GM04503 (cell line): ENCODE measurements at places on chromosomes 2 and 18.

DNA sequence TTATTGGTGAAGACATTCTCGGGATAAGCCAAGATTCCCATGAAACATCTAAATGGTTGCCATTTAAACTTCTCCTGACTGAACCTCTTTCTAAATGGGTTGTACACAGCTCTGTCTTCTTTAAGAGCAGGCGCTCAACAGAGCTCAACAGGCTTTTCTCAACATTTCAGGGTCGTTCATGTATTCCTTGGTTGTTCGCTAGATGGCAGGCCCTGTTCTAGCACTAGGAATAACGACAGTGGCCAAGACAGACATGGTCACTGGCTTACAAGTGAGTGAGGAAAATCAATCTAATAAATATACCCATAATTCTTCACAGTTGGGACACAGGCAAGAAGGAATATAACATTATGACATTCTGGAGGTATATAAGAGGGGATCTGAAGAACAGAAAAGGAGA, 154.5 kb downstream of the SMAD2 start:
- no peak for DNase-seq

- DNase-seq: peak; percentile 80
These were observed 5.0 kb upstream of the SERPINB2 start for GRCh38 chr18:63882333-63883141.

GRCh38 chr2:127025359-127026166, 81.4 kb downstream of the BIN1 start:
- peak; percentile 18 for DNase-seq

DNA sequence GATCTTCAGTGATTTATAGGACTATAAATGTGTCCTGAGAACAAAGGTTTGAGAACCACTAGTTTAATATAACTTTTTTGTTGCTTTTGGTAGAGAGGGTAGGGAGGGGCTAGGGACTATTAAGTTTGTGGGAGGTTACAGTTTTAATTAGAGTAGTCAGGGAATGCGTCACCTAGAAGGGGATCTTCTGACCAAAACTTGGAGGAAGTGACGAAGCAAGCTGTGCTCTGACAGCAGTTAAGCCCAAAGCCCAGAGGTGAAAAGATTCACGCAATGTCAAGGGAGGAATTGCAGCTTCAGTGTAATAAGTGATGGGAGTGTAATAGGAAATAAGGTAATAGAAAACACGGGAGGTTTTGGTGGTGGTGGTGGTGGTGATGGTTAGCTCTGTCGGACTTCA, 8.1 kb downstream of the TDRD15 start:
- no peak for DNase-seq

DNA sequence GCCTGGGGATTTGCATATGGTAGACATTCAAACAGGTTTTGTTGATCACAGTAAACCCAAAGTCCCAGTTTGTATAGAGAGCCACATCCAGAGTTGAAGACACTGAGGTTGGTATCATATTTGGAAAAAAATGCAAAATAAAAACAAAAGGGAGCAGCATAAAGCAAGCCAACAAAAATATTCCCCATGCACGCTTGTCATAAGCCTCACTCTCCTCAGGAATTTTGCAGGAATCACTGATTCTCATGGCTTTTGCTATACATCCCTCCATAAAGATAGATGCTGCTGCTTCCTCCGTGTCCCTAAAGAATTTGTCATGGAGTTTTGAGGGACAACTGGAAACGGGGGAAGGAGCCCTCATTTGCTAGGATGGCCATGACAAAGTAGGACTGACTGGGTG, 108.8 kb upstream of the TCF4 start:
- no peak for DNase-seq

- DNase-seq: no peak
These were observed 260.0 kb upstream of the HS6ST1 start for GRCh38 chr2:128578406-128579390.

- DNase-seq: peak; percentile 65
These were observed 1074.2 kb upstream of the ZEB2 start for GRCh38 chr2:145593991-145594614.

- DNase-seq: no peak
These were observed 54.3 kb upstream of the NDUFV2 start for GRCh38 chr18:9048236-9048635.

DNA sequence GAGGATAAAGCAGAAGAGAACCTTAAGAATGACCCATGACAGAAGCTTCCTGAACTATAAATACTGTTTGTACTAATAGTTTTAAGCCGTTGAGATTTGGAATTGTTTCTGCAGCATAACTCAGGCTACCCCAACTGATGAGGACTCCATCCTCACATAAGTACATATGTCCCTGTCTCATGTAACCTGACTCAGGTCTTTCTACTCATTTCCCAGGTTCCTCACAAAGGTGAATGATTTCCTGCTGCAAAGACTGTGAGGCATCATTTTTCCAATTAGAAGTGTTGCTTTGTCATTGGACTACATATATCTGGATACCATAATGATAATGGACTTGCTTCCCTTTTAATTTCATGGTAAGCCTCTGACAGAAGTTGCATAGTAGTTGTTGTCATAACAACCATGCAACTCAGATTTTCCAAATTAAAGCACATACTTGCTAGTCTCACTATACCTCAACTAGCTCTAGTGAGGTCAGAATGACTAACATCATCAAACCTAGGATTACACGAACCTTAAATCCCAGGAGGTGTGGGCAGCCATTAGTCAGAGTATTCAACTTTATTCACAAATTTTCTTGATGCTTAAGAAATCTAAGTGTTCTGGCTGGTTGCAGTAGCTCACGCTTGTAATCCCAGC, 38.0 kb upstream of the NEDD4L start:
- DNase-seq: peak; percentile 31

DNA sequence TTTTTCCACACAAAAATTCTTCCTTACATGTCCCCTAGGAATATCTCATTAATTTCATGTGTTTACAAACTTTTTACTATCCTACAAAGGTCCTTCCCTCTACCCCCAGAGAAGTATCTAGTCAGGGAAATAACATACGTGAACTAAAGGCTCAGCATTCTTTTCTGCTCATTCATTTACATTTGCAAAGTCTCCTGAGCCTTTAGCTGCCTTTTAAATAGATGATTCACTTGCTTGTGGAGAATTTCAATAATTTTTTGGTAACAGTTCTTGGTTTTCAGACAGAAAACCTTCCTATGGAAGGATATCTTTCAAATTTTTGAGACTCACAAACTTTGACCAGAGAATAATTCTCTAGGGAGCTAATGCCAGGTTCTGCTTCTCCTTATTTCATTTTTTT, 81.5 kb upstream of the RMDN2 start:
- peak; percentile 64 for DNase-seq

- DNase-seq: no peak
These were observed 28.4 kb downstream of the AFF3 start for GRCh38 chr2:100113990-100114433.

GRCh38 chr18:14015416-14015815, 100.1 kb upstream of the MC2R start:
- no peak for DNase-seq

- peak; percentile 11 for DNase-seq
These were observed 436.2 kb downstream of the SUCLG1 start for GRCh38 chr2:84022810-84023431.

GRCh38 chr2:49254401-49254800, 100.1 kb upstream of the FSHR start:
- DNase-seq: no peak

GRCh38 chr2:160114020-160114419, 51.6 kb upstream of the PLA2R1 start:
- DNase-seq: no peak

DNA sequence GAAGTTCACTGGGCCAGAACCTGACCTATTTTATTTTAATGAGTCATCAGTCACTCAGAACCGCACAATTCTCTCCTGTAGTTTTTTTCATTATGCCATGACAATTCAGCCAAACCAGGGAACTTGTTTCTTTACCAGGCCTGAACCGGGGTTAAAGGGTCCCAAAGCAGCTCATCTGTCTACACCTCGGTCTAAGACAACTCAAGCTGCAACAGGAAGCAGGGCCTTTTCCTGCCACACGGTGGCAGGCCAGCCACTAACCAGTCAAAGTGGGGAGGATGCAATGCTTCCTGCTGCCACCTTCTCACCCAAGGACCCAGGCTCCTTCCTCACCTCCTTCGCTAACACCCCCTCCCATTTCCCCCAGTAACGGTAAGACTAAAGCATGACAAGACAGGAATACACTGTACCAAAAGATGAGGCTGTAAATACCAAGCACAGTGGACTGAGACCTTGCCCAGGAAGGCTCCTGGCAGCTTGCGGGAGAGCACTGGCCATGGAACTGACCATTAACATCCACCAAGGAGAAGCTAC, 56.7 kb upstream of the ACKR3 start:
- DNase-seq: no peak

DNA sequence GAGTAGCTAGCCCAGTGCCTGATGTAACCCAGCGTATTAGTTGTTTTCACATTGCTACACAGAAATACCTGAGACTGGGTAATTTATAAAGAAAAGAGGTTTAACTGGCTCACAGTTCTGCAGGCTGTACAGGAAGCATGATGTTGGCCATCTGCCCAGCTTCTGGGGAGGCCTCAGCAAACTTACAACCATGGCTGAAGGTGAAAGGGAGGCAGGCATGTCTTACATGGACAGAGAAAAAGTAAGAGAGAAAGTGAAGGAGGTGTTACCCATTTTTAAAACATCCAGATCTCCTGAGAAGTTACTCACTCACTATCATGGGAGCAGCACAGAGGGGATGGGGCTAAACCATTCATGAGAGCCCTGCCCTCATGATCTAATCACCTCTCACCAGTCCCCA, 6.1 kb upstream of the CYRIA start:
- no peak for DNase-seq

- DNase-seq: no peak
These were observed 189.9 kb downstream of the UBE2E3 start for GRCh38 chr2:181170256-181170655.

- DNase-seq: no peak
These were observed 97.3 kb upstream of the DCC start for GRCh38 chr18:52242711-52243110.

DNA sequence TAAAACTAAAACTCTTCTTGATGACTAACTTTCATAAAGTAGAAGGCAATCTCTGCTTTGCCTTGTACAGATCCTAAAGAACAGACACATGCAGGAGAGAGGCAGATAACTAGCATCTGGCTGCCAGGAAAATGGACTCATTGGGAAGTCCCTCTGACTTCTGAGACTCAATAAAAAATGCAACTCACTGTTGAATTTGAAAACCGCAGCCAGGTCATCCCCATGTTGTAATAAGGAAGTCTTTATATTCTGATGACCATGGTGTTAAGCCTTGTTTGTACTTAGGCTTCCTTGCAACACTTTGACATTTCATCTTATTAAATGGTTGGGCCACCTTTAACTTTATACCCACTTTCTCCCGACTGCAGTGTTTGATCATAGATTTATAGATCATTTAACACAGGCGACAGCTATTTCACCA, 375.1 kb upstream of the KCNH7 start:
- no peak for DNase-seq

GRCh38 chr18:23494992-23495391, 8.3 kb upstream of the RMC1 start:
- no peak for DNase-seq

GRCh38 chr18:43883886-43884285, 606.6 kb upstream of the SYT4 start:
- DNase-seq: no peak

DNA sequence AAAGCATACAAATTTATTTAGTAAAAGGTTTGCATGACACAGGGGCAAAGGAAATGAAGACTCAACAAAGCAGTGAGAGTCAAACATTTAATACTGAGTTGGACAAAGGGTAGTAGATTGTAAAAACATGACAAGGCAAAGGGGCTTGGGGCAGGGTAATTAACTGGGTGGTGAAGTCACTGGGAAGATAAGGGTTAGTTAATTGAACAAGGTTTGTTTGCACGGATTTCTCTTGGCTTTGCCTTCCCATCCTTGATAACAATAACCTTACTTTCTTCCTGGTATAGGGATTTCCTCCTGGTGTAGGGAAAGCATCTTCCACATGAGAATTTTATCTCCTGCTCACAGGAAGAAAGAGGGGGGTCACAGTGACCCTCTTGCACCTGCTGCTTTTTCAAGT, 26.8 kb upstream of the RTTN start:
- no peak for DNase-seq

- DNase-seq: peak; percentile 5
These were observed 2.2 kb downstream of the NXPH2 start for GRCh38 chr2:138777996-138778395.

- DNase-seq: no peak
These were observed 89.9 kb downstream of the SOX11 start for GRCh38 chr2:5782103-5782502.

- DNase-seq: no peak
These were observed 185.0 kb upstream of the PID1 start for GRCh38 chr2:229456091-229456490.
